Stimulated activated CD8-positive, alpha-beta memory T cell treated with anti-CD3 and anti-CD28 coated beads, Interleukin-4, amount 100 ng/mL, for 48 hours (primary cell): ENCODE measurements at places on chromosomes 5 and 9.
A peak's percentile ranks its signal among the peaks of the same experiment; 100 is the strongest.

GRCh38 chr9:77000330-77000729, 19.1 kb upstream of the FOXB2 start:
- no peak for DNase-seq

DNA sequence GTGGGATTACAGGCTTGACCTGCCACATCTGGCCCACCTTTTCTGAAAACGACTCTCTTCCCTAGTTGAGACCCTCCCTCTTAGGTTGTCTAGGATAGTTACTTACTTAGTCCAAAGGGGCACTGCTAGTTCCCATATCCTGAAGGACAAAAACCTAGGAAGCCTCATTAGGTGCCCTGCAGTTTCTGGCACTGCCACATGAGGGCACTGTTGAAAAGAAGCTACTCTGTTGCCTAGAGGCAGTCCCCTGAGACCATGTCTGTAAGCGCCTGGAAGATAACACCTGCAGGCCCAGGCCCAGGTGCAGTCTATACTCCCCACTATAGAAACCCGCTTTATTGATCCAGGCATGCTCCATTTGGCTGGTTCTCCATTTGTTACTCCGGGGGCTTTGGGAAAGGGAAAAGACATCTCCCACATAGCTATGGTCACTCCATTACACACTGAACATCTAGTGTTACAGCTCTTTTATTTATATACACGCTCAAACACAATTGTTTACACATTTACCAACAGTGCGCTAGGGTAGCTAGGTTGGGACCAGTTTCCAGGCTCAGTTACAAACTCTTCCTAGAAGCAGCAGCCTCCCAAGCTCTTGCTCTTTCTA, 73.4 kb upstream of the PPARGC1B start:
- peak; percentile 68 for DNase-seq

- DNase-seq, result no peak
These were observed 48.4 kb upstream of the FAM240B start for GRCh38 chr9:38768351-38768761.

DNA sequence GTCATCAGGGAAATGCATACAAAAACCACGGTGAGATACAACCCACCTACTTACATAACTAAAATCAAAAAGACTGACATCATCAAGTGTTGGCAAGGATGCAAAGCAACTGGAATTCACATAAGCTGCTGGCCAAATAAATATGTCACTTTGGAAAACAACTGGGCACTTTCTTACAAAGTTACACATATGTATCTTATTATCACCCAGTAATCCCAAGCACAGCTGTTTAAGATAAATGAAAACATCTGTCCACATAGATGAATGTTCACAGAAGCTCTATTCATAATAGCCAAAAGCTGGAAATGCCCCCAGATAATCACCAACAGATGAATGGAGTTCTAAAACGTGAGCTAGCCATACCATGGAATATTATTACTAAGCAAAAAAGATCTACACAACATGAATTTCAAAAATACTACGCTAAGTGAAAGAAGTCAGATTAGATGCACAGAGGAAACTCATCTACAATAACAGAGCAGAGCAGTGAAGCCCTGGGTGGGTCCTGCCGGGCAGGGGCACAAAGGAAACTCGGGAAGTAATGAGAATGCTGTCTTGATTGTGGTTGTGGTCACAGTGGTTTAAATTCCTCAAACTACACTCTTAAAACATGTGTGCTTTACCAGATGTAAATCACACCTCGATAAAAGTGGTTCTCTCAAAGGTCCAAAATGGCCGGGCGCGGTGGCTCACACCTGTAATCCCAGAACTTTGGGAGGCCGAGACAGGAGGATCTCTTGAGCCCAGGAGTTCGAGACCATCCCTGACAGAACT, 8.5 kb downstream of the CAMSAP1 start:
- no peak for DNase-seq

- no peak for DNase-seq
These were observed 89.0 kb downstream of the CAMK4 start for GRCh38 chr5:111313017-111313724.

DNA sequence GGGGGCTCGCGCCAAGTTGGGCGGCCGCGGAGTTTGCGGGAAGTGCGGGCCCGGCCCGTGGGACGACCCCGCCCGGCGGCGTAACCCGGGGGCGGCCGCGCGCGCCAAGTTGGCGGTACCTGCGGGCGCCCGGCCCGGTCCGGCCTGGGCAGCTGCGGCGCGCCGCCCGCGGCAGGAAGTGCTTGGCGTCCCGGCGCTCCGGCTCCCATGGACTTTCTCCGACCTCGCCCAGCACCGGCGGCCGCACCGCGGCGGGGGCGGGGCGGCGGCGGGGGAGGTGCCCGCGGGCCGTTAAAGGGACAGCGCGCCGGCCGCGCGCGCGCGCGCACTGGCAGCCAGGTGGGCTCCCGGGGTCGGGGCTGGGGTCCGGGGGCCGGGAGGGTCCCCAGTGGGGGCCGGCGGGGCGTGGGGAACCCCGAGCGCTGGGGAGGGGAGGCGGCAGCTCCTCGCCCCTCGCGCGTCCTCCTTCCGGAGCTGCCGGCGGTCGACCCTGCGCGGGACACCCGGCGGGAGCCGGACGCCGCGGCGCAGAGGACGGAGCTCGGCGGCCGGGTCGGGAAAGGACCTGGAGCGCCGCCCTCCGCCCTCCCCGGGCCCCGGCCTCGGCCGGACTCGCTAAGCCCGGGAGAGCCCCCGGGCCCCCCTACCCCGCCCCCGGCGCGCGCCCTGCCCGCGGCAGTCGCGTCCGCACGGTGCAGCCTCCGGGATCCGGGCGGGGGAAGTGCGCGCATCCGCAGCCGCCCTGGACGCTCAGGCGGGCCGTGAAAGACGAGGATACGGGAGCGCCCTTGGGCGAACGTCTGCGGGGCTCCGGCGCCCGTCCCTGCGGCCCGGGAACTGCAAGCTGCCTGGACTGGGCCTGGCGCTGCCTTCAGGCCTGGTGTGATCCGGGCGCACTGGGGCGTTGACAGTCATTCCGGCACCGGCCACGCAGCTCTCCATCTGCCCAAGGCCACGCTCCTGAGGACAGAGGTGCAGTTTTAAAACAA, at the start of gene NACC2:
Gene NACC2 (minus strand): TSS at position 220 of the 989 bp plus-strand sequence. CDS start 44,768 bp downstream, outside the sequence.
- peak; percentile 53 for DNase-seq

GRCh38 chr5:113495422-113495841, 7.2 kb upstream of the MCC start:
- DNase-seq, result no peak
